ENCODE measurements at places on chromosomes 2 and 18.

GRCh38 chr2:24048769-24049484 lies 614 bp upstream of the FKBP1B start:
- DNase-seq: no peak

GRCh38 chr2:141589314-141589713 lies 541.5 kb downstream of the LRP1B start:
- no peak for DNase-seq

DNA sequence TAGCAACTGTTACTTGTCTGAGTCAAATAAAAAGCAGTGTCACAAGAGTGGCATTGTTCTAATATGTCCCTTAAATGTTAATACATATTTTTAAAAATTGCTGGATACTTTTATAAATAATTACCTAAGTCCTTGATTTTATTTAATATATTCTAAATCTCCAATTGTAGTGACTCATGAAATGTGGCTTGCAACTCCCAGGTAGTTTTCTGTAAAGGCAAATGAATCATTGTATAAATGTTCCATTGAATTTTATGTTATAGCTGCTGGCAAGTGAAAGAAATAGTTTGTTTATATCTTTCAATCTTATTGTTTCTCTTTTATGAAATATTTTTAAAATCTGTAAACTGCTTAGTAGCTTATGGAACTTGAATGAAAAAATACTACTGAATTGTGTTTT lies 32.7 kb upstream of the C1GALT1C1L start:
- no peak for DNase-seq

DNA sequence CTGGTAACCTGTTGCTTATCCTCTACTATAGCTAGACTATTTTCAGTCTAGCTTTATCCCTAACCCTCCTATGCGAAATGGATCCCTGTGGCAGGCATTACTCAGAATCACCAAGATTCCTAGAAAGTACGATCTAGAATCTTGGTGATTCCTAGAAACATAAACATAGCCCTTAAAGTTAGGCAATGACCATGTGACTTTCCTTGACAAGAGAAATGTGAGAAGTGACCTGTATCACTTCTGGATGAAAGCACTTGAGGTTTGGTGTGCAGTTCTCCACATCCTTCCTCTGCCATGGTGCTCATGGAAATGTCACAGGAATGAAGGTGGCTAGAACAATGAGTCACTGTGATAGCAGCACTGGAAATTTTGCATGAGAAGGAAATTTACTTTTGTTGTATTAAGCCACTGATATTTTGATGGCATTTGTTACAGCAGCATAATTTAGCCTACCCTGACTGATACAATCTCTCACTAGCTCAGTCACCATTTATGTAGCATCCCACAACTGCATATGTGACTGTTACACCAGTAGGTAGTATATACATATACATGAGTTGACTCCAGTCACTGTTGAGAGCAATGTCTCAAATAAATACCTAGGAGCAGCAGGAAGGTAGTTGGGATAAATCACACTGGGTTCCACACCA lies 68.3 kb upstream of the MAPRE2 start:
- DNase-seq: no peak

DNA sequence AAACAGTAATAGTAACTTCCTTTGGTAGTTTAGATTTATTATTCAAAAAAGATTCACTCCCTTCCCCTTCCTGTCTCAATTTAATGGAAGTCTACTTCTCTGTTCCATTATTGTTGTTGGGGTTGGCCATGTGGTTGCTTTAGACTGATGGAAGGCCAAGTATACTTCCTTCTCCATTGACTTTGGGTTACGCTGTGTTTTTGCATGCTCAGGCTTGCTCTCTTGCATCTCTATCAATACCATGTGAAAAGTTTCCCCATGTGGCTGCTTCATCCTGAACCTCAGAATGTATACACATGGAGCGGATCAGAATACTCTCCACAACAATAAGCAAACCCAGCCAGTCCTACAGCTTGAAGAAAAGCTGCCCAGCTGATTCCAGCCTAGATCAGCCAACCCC lies 20.3 kb downstream of the CFAP210 start:
- DNase-seq: no peak

- DNase-seq: no peak
Measured at GRCh38 chr2:237444071-237444470, 30.1 kb upstream of the COL6A3 start.

GRCh38 chr2:162490761-162491470 lies 147.0 kb downstream of the GCA start:
- DNase-seq: no peak

DNA sequence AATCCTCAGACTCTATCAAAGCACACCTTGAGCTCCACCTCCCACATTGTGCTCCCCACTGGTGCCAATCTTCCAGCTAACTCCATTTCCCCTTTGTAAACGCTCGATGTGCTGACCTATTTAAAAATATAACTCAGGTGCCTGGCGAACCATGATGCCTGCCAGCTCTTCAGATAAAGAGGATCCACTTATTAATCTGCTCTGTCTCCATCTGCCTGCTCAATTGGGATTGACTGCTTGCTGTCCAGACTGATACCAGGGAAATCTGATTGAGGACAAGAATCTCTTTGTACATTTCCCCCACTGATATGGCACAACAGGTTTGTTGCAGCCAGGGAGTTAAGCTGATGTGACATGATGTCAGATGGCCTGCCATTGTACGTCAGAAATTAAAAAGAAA lies 2036.5 kb upstream of the CELF4 start:
- no peak for DNase-seq

DNA sequence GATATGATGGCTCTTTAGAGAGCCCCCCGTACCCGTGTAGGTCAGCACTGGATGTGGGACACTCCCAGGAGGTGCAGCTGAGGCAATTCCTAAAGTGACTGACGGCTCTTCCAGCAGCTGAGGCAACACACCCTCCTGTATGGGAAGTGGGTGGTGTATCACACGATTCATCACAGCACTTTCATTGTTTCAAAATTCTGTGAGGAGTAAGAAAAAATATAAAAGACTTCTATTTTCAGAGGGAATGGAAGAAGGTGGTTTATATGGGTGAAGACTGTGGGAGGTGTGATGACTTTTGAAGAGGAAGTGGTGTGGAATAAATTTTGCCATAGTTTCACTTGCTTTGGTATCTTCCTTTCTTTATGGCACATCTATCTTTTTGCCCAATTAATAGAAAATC lies 22.3 kb downstream of the QPCT start:
- no peak for DNase-seq

GRCh38 chr2:34731292-34731691 lies 1132.2 kb upstream of the FAM98A start:
- no peak for DNase-seq

GRCh38 chr2:198028955-198029354 lies 224.6 kb downstream of the PLCL1 start:
- DNase-seq: no peak

DNA sequence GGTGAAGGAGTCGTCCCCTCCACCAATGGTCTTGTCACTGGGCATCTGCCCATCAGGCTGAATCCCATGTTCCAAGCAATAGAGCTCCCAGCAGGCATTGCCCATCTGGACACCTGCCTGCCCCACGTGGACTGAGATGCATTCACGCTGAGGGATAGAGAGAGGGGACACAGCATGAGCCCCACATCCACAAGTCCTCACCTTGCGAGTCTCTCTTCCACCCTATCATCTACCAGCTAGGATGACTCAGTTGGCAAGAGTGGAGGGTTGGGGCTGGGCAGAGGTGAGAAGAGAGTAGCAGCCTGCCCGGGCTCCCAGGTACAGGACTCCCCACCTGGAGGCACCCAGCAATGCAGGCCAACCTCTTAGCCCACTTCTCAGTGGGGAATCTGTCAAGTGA lies 959 bp upstream of the TUBA4B start:
- DNase-seq: no peak

Measured in stimulated activated CD4-positive, alpha-beta T cell treated with anti-CD3 and anti-CD28 coated beads, Interleukin-1b, Interleukin-23, amount 100 ng/mL, for 1 hour (primary cell).